GM19239 (cell line): ENCODE measurements at places on chromosomes 4 and X.

GRCh38 chr4:168488869-168489274, 8.0 kb upstream of the PALLD start:
- DNase-seq, result no peak

DNA sequence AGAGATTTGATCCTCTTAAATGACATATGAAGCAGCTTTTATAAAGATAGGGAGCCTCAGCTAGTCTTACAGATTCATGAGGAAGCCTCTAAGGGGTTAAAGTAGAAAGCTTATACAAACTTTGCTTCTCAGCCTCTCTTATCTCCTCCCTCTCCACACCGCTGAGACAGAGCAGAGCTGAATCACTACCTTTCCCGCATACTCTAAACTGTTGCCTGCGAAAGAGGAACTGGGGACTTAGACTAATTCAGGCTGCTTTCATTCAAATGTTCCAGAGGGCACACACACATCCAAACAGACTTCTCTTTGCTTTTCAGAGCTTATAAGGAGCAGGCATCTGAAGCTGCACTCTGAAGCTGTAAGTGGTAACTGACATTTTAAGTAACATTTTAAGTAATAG, at the start of gene SERTM2:
TSS of gene SERTM2 (plus strand) at position 169 of the 400 bp plus-strand sequence. CDS start 7,213 bp downstream, outside the sequence.
- DNase-seq, result peak; percentile 0

DNA sequence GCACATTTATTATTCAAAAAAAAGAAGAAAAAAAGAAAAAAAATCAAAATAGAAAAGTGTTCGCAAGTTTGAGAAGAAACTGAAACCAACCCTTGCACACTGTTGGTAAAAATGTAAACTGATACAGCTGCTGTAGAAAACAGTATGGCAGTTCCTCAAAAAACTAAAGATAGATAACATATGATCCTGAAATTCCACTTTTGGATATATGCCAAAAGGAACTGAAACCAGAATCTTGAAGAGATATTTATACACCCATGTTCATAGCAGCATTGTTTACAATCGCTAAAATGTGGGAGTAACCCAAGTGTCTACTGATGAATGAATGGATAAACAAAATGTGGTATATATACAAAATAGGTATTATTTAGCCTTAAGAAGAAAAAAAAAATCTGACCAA, 155.4 kb downstream of the TBCK start:
- no peak for DNase-seq

DNA sequence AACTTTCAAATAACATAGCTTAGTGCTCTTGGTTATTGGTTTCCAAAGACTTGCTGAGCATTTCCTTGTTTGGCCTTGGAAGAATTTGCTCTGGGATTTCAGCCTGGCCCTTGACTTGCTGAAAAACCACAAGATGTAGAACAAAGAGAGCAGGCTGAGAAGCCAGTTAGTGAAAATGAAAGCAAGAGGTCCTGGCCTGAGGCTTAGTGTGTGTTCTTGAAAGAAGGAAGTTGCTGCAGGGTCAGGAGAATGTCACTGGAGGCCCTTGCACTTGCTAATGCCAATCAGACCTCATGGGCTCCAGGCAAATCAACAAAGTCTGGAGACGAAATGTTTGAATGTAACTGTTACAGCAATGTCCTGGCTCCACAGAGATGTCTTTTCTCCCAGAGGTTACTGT, 79.4 kb downstream of the SYNPO2 start:
- DNase-seq, result peak; percentile 67

GRCh38 chr4:22672519-22672918, 20.2 kb upstream of the GBA3 start:
- no peak for DNase-seq

DNA sequence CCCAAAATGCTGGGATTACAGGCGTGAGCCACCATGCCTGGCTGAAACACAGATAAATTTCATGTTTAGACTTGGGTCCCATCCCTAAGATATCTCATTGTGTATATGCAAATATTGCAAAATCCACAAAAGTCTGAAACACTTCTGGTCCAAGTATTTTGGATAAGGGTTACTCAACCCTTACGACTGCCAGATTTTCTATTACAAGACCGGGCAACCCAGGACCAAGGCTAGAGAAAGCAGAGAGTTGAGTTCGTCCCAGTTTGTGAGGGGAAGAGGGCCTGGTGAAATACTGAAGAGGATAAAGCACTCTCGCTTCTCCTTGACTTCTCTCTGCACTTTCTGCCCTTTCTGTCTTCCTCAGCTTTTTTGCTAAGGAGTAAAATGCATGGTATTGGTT, 34.5 kb downstream of the ZFX start:
- DNase-seq, result no peak

DNA sequence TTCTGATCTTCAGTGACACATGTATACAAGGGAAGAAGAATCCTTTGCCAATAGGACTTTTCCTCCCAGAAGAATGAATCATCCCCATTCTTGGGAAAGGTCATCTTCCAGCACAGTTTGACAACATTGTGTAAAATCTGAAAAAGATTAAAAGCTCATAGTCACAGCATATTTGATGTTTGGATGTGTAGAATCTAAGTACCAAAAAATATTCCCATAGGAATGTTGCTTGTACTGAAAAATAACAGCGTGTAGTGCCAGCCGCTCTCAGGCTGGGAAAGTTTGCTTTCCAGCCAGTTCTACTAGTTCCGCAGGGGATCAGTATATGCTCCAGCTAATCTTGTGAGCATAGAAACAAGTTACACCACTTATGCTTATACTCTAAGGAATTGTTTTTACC, 74.7 kb upstream of the IL13RA1 start:
- no peak for DNase-seq

GRCh38 chr4:140811429-140811828, 55.2 kb upstream of the TBC1D9 start:
- no peak for DNase-seq

- no peak for DNase-seq
Measured at GRCh38 chr4:182502064-182502463, 258.9 kb downstream of the TENM3 start.

DNA sequence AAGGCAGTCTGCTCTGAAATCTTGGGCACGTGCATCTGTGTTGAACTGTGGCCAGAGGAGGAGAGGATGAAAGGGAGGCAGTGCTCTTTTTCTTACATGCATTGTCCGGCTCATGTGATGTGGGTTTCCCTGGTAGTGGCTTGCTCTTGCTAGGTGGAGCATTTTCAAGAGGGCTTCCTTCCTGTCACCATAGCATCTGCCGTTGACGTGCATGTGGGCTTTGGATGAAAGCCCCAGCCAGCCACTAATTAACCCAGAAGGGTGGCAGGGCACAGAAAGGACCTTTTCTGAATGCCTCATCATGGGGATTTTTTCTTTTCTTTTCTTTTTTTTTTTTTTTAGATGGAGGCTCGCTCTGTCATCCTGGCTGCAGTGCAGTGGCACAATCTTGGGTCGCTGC, 121.3 kb downstream of the GPR143 start:
- DNase-seq, result peak; percentile 12

DNA sequence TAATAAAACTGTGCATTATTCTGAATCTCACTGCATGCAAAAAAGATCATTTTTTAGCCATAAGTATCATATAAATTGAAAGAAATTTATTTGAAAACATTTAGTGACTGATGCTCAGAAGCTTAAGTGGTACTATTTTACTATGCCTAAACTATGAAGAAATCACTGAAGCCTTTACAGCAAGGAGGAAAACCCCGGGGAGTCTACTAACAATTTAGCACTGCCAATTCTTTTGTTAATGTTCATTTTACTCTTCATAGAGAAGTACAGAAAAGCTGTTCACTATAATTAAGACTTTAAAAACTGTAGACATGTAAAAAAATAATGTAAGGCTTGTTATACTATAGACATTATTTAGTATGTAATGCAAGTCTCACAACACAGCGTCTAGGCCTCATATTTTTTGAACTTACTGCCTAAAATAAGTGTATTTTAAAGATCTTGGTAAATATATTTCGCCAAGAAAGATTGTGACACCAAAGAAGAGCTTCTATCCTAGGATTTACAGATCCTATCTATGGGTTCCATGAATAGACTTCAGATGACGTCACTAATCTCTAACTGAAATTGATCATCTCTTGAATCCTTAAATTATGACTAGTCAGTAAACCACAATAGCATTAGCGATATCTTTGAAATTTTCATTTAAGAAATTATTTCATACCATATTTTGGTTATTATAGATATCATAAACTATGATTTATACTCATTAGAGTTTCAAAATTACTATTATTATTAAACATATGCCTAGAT, 602.5 kb downstream of the TMA16 start:
- DNase-seq, result no peak

DNA sequence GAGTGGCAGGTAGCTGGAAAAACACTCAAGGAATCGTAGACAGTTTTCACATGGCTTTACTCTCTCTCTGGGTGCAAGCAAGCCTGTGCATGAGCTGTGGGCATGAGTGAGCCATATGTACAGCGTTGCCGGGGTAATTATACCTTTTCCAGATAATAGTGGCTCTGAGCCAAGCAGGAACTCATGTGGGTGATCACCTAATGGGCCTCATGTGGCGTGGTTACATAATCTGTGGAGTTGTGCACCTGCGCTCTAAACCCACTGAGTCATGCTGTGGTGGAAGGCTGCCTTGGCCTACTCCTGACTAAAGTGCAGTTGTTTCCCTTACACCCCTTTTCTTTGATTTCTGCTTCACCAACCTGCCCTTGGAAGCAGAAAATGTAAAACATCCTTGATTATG, 1564.5 kb upstream of the PCDH10 start:
- DNase-seq, result no peak
